Activated CD4-positive, alpha-beta T cell treated with anti-CD3 and anti-CD28 coated beads for 36 hours (primary cell): ENCODE measurements at places on chromosomes 7 and 10.

- H3K4me1 ChIP-seq, result peaks cover 83% of the 10 kb centered on the region
- no peak for DNase-seq
- H3K36me3 ChIP-seq, result peaks cover 5% of the 10 kb centered on the region
These were observed 91.6 kb downstream of the ELMO1 start for GRCh38 chr7:37356911-37357636.

DNA sequence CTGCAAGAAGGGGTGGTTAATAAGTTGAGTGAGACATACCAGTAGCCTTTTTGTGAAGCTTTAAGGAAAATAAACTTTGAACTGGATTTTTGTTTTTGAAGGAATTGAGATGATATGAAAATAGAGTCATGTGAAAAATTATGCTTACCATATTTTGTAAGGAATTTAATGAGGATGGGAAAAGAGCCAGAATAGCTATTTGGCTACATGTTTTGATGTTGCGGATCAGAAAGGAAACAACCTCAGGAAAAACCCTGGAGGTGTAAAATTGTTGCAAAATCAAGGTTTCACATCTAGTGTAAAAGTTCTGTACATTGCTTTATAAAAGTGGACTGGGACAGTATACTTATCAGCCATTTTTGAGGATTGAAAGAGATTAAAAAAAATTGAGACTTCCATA is 15.0 kb downstream of the TBC1D12 start:
- H3K27ac ChIP-seq, result no peak overlapping the region
- no peaks in the 10 kb centered on the region for H3K36me3 ChIP-seq
- no peaks in the 10 kb centered on the region for H3K4me1 ChIP-seq
- no peak overlapping the region for H3K4me3 ChIP-seq
- peaks cover 22% of the 10 kb centered on the region for H3K27me3 ChIP-seq

GRCh38 chr10:102965311-102965851 is 47.3 kb downstream of the CNNM2 start:
- H3K27ac ChIP-seq, result no peak overlapping the region
- H3K4me1 ChIP-seq, result no peaks in the 10 kb centered on the region
- H3K4me3 ChIP-seq, result no peak overlapping the region
- H3K27me3 ChIP-seq, result no peaks in the 10 kb centered on the region
- no peaks in the 10 kb centered on the region for H3K36me3 ChIP-seq

DNA sequence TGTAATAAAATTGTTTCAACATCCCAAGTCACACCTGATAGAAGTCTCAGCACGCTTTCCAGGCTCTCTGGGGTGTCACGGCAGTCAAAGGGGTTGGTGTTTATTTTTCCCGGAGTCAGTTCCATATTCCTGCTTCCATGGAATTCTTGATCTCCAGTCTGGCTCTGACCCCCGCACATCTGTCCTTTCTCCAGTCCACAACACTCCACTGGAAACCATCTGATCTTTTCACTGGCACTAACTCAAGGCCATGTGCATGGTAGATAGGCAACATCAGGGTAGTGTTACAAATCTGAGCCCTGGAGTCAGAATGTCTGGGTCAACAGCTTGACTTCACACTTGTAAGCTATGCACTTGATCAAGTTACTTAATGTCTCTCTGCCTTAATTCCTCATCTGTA is 176.2 kb downstream of the WDR11 start:
- DNase-seq, result no peak
- H3K4me1 ChIP-seq, result no peaks in the 10 kb centered on the region
- no peak overlapping the region for H3K27ac ChIP-seq
- H3K27me3 ChIP-seq, result no peaks in the 10 kb centered on the region
- H3K4me3 ChIP-seq, result no peak overlapping the region
- no peaks in the 10 kb centered on the region for H3K36me3 ChIP-seq

DNA sequence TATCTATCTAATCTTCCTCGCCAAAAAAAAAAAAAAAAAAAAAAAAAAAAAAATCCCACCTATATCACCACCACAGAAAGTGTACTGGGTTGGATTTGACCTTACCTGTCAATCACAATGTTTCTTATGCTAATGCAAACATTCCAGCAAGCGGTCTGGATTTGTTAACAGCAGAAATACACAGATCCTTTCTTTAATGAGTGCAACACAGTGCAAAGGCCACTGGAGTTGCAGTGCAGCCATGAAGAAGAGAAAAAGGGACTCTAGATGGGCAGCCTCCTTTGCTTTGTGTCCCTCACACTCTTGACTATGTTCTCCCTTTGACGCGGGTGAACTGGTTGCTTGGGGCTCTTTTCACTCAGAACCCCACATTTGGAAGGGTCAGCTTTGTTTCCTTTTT is 127.3 kb upstream of the PRKCQ start:
- peaks cover 36% of the 10 kb centered on the region for H3K27me3 ChIP-seq
- peaks cover 3% of the 10 kb centered on the region for H3K4me1 ChIP-seq
- H3K4me3 ChIP-seq, result no peak overlapping the region
- DNase-seq, result no peak

DNA sequence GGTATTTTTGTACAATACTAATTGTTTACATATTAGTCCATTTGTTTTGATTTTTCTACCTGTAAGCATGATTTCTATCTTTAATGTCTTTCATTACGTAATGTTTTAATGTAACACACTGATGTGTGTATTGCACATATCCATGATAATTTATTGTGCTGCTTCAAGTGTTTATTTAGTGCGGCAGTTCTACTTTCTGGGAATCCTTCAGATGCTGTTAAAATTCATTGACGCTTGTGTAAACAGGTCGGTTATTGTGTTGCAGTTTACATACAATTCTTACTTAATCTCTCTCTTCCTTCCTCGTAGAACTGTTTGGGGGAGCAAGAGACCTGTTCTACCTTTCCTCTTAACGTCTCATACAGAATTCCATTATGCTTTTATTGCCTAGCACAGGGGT is 6.9 kb downstream of the TMEM60 start:
- H3K4me1 ChIP-seq, result peaks cover 18% of the 10 kb centered on the region
- H3K4me3 ChIP-seq, result no peak overlapping the region
- peaks cover 16% of the 10 kb centered on the region for H3K36me3 ChIP-seq
- H3K27me3 ChIP-seq, result no peaks in the 10 kb centered on the region
- no peak overlapping the region for H3K27ac ChIP-seq
